ENCODE measurements at places on chromosomes 1 and 21. TPM values are rescaled to one million over a fixed set of nuclear protein-coding genes. Genes with fewer than 3 reads are reported as not detected.

Gene HLX
- total RNA-seq = 8.9 TPM

Gene AMY2A
- total RNA-seq = not detected

Gene IKBKE
- 10.9 TPM for total RNA-seq

Gene SLFNL1
- under 0.01 TPM for total RNA-seq

Gene GPATCH4
- 15.8 TPM for total RNA-seq

Gene SLC5A3
- total RNA-seq = 2.4 TPM

Gene BMP8B
- total RNA-seq = not detected

Gene RNF186
- not detected for total RNA-seq

Gene PRRX1
- 57.8 TPM for total RNA-seq

Gene SPRR5
- total RNA-seq = not detected

Gene AMY1C
- total RNA-seq = not detected

Data from bronchus fibroblast of lung (primary cell).